ENCODE measurements at places on chromosomes 11 and 22.

DNA sequence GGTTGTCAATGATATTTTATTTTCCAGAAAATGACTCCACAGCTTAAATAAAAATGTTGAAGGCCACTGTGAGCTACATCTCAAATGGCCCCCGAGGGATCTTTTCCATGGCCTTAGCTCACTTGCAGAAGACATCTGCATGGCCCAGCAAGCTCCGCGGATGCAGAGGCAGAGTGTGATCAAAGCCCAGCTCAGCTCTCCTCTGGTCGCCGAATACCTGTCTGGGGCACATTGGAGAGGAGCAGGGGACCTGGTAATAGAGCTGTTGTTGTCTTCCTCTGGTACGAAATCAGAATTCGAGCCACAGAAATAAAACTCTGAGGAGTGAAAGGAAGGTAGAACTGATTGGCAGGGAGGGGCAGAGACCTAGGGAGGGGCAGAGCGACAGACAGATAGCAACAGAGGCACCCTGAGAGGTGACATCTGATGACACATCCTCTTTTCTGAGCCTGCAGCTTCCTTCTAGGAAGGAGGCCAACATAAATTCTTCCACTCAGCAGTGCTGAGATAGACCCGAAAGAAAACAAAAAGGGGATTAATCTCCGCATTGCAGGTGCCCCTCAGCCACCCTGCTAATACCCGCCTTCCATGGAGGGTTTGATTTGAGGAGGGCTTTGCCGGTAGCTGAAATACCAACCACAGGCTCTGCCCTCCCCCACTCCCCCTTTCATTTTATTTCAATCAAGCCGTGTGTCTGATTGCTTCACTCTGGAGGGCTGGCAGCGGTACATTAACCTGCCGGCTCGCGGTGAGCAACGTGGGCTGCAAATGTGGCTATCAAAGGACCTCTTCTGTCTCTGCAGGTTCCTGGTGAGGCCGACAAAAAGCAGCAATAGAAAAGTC lies 759.4 kb downstream of the OPCML start:
- no peak for DNase-seq

- no peak for DNase-seq
Measured at GRCh38 chr11:134498326-134499139, 86.5 kb upstream of the B3GAT1 start.

DNA sequence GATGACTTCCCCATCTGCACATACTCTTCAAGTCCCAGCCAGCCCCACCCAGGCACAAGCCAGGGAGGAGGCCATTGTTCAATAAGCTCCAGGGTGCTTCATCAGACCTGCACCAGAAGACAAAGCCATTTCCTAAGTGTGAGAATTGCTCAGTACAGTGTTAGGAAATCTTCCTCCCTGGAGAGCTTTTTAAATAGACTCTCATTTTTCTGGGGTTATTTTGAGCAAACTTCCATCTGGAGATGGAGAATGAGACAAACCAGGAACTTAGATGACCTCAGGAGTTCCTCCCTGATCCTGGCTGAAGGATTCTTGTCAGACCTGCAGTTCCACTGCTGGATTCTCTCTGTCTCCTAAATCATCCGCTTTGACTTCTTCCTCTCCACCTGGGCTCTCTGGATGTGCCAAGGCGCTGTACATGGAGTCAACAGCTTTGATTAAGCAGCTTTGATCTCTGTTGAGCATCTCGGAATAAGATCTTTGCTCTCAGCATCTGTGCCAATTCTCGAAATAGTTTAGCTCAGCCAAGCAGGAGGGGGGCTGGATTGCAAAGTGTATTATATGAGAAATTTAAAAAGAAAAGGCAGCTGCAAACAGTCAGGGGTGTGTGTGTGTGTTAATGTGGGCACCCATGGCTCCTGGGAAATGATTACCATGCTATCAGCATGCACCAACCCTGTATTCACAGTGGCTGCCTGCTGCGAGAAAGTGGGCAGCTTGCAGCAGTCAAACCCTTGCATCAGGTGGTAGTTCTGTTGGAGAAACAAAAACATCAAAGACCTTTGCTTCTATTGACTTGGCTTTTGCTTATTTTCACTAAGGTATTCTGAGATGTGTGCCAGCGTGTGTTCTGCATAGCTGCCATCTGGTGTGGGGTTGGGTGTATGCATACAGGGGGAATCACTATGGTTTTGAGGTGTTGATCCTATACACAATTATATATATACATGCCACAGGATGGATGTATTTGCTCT lies 70.2 kb upstream of the NAV2 start:
- peak; percentile 49 for DNase-seq

GRCh38 chr22:41458161-41458728 lies 10.2 kb downstream of the PHF5A start:
- DNase-seq = no peak

DNA sequence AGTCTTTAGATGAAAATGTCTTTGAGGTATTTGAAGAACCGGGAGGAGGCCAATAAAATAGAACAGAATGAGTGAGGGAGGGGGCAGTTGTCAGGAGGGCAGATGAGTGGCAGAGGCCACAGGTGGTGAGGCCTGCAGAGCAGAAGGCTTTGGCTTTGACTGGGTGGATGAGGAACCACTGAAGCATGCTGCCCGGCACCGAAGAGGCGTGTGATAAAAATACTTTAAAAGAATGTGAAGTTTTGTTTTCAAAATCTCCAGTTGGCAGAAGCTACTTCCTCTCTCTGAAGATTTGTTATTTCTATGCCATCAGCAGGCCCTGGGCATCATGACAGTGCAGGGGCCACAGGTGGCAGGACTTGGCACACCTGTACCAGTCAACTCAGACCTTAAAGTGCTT lies 6.3 kb downstream of the MS4A12 start:
- DNase-seq = peak; percentile 86

- DNase-seq = peak; percentile 87
Measured at GRCh38 chr11:17405232-17406005, 17.0 kb upstream of the KCNJ11 start.

DNA sequence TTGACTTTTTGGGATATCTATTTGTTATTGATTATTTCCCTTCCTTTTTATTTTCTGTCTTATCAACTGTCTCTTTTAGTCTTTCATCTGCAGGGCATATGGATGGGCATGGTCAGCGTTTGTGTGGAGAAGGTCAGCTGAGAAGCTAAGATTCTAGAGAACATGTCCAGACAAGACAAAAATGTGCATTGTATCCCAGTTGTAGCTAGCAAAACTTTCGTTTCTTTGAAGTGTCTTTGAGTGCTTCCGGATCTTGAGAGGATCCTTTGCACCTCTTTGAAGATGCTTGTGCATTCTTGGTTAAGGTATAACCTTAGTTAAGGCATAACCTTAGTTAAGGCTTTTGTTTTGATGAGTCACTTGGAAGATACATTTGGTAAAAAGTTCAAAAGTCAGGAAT lies 329.9 kb upstream of the LRRC4C start:
- no peak for DNase-seq

- peak; percentile 41 for DNase-seq
Measured at GRCh38 chr11:59802639-59803176, 7.9 kb downstream of the MRPL16 start.

DNA sequence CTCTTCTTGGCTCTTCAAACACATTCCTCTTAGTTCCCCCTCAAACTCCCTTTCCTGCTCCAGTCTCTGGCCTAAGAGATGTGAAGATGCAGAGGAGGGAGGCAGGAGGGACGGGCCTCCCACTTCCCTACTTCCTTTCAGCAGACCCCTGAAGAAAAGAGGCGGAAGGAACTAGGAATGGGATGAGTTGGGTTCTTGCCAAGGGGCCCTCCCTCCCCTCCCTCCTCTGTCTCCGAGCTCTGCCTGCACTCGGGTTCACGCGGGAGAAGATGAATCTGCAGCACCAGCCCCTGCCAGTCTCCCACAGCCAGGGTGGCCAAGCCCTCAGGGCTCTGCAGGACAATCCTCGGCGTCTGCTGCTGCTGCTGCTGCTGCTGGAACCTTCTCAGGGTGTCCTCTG lies 24.3 kb upstream of the PKNOX2 start:
- DNase-seq = no peak

DNA sequence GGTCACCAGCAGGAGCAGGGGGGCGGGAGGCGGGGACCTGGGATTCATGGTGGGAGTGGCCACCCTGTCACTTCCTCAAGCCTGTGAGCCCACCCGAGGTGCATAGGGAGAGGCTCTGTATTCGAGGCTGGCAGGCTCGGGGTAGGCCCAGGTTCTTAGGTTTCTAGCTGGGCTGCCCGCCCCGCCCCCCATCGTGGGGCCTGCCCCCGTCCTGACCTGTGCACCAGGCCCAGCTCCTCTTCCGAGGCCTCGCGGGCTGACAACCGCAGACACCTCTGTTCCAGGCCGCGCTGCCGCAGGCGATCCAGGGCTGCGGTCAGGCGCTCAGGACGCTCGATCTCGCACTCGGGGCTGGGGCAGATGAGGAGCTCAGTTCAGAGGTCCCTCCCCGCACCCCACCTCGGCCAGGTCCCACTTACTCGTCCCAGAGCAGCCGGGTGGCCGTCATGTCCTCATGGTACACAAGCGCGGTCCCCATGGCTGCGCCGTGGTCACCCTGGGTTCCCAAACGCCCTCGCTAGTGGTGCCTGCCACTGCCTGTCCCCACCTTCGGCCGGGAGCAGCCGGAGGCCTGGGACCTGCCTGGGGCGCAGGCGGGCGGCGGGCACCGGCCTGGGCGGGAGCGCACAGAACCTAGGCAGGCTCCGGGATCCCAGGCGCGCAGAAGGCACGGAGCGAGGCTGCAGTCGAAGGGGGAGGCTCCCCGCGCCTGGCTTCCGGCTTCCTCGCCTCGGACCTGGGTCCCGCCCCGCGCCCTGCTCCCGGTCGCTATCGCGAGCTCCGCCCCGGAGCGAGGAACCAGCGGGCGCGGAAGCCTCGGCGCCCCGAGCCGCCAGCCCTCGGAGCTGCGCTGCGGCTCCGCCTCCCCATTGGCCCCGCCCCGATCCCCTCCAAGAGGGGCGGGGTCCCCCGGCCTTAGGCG lies at the start of gene HDAC10:
Gene HDAC10, minus strand, starts transcription at position 711 of the 922 bp plus-strand sequence. Its CDS starts 233 bp downstream, at position 478.
- peak; percentile 71 for DNase-seq

DNA sequence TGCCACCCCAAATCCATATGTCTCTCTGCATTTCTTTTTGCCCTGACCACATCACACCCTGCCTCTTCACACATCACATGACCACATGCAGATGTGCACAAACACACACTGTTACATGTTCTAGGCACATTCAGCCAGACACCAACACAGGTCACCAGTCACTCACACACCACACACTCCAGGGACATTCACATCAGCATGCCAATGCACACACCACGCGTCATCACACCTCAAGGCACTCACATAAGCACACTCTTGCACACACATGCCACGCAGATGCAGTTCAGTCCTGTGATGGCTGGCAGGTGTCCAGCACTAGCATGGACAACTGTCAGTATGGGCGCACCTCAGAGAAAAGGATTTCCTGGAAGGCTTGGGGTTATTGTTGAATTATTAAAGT lies 77.0 kb upstream of the MYOD1 start:
- DNase-seq = no peak

DNA sequence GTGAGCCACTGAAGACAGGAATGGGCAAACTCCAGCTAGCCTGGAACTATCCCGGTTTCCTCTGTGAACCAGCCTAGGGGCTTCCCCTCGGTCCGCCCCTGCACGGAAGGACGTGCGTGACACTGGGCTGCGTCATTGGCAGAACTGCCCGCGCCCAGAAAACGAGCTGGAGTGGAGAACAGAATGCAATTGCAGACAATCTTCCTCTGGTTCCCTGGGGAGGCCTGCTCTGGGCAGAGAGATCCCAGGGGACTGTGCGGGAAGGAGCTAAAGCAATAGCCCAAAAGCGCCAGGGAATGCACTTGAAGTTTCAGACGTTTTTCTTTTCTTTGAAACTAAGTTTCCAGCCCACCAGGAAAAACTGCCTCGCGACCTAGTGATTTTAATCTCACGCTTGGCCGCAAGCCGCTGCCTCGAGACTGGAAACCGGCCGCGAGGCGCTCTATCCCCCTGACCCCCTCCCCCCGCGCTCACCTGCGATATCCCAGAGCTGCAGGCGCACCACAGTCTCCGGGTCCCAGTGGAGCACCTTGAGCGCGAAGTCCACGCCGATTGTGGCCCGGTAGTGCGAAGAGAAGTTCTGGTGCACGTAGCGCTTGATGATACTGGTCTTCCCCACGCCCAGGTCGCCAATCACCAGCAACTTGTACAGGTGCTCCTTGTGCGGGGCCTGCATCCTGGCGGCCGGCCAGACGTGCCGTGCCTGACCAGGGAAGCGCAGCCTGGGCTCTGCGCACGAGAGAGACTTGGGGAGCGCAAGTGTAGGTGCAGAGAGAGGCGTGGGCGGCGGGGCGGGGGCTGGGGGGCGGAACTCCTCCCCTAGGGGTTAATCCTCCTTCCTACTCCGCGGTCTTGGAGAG lies at the start of gene RAB38:
Gene RAB38, minus strand, starts transcription at position 735 of the 860 bp plus-strand sequence. Its CDS starts 59 bp downstream, at position 676.
- peak; percentile 18 for DNase-seq

DNA sequence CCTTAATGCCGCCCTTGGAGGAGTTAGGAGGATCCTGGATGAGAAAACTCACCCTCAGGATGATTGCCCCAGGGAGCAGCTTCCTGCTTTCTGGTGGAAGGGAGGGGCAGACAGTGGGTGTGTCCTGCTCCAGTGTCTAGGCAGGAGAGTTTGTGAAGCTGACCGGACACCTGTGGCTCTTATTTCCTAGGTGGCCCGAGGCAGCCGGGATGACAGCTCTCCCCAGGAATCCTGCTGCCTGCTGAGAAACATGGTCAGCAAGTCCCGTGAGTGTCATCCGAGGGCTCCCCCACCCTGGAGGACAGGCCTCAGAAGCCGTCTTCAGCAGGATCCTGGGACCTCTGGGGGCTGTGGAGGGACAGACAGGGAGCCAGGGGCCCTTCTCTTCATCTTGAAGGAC lies 50.4 kb downstream of the ST3GAL4 start:
- no peak for DNase-seq

- DNase-seq = no peak
Measured at GRCh38 chr11:68958211-68958610, 22.6 kb downstream of the MRGPRD start.

- DNase-seq = no peak
Measured at GRCh38 chr11:129045150-129045549, 102.5 kb upstream of the TP53AIP1 start.

GRCh38 chr22:41198027-41198580 lies 7.0 kb upstream of the L3MBTL2 start:
- DNase-seq = no peak

DNA sequence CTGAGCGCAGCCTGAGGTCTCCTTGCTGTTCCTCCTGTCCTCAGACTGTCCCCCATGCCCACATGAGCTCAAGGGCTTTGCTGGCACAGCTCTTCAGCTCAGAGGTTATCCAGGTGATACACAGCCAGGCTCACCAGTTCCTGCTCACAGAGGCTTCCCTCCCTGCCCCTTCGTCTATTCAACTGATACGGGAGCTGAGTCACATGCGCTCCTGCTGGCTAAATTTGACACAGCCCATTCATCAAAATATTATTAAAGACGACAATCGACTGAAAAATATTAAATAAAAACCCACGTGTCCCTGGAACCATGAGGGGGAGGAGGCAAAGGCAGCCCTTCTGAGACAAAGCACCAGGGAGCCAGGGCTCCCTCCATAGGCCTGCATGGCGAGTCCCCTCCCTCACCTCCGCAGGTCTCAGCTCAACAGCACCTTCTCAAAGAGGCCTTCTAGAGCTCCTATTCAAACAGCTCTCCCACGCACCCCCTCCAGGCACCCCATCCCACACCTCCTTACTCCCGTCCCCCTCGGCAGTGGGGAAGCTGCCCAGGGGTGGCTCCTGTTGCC lies 40.5 kb downstream of the DUSP8 start:
- DNase-seq = no peak

- DNase-seq = no peak
Measured at GRCh38 chr11:128874427-128874826, 7.3 kb upstream of the KCNJ1 start.

- DNase-seq = no peak
Measured at GRCh38 chr11:34605481-34606325, 15.2 kb upstream of the EHF start.

Measured in LHCN-M2 (cell line).